SK-N-SH treated with all-trans-retinoic acid at 6 μM for 48 hours (cell line): ENCODE measurements at places on chromosomes 16 and 17.
A peak's percentile ranks its signal among the peaks of the same experiment; 100 is the strongest.

- peak; percentile 38 for ATAC-seq
Measured at GRCh38 chr17:27323538-27324215, 29.8 kb downstream of the WSB1 start.

- peak; percentile 92 for ATAC-seq
Measured at GRCh38 chr17:61551255-61551742, 39.7 kb downstream of the NACA2 start.

GRCh38 chr17:78908426-78908825, 5.4 kb upstream of the CEP295NL start:
- no peak for ATAC-seq

GRCh38 chr17:73773702-73774101, 129.5 kb upstream of the SDK2 start:
- no peak for ATAC-seq
